ENCODE measurements at places on chromosomes 7 and 10.

DNA sequence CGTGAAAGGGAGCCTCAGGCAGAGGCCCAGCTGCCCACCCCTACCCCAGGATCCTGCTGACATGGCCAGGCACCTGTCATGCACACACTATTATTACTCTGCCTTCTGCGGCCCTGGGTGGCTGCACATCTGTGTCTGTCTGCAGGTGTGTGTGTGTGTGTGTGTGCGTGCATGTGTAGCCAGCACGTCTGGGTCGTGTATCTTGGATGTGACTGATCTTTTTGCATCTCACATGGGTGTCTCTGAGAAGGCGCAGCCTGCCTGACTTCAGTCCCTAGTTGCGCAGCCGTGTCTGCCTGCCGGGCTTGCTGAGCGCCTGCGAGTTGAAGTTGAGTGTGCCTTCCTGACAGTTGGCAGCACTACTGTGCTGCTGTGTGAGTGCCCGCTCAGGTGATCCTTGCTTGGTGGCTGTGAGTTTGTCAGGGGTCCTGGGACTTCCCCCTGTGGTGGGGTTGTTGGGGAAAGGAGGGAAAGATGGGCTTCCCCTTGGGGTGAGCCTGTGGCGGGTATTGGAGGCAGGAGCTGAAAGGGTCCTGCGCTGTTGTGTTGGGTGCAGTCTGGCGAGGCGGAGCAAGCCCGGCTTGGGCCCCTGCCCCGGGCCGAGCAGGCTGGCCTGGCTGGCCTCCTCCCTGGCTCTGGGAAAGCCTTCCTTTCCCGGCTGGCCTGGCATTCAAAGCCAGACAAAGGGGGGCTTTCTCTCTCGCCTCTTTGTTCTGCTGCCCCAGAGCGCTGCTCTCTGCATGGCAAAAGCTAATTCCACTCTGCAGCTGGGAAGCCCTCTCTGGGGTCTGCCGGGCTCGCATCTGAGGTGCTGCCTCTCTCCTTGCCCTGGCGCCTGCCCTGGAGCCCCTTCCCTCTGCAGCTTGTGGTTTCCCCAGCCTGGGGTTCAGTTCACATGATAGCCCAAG is 4.9 kb downstream of the TRIM8 start:
- peak; percentile 41 for DNase-seq

GRCh38 chr10:98467506-98468318 is 21.0 kb upstream of the HPS1 start:
- peak; percentile 82 for DNase-seq

DNA sequence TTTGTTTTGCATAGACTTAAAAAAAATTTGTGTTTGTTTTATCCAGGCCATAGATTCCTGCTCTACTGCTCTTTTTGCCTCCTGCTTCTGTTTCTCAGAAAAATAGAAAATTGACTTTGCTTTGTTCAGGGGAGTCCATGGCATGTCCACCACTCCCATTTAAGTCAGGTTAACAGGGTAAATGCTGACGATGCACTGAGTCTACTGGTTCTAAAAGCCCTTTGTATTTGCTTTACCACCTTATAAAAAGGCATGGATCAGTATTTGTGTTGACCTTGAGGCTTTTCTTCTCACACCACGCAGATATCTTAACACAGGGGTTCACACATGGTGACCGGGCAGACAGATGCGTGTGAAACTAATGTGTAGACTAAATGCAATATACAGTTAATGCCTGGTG is 139.5 kb upstream of the RHEB start:
- no peak for DNase-seq

- no peak for DNase-seq
These were observed 6.2 kb upstream of the MARVELD1 start for GRCh38 chr10:97707134-97707861.

GRCh38 chr7:5422396-5423305 is 983 bp downstream of the TNRC18 start:
- DNase-seq = no peak

DNA sequence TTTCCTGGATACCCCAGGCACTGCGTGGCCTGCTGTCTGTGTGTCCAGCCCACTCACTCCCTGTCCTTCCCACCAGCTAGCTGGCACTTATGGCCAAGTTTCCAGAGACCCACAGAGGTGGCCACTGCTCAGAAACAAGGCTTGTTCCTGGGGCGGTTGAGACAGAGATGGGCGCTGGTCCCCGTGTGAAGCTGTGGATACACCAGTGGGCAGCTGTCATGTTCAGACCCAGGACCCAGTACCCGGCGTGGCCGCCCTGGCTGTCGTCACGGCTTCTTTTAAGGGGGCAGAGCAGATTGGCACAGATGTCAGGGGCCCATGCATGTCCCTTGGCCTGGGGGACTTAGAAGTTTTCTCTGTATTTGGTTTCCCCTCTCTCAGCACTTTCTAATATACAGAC is 36.3 kb downstream of the FOXL3 start:
- no peak for DNase-seq
